ENCODE measurements at places on chromosomes 12 and 14. TPM values are rescaled to one million over a fixed set of nuclear protein-coding genes. Genes with fewer than 3 reads are reported as not detected.

SOAT2 gene
- total RNA-seq = not detected

- DNase-seq = peak; percentile 69
These were observed 10.9 kb upstream of the KRT77 start for GRCh38 chr12:52713960-52714886.

- DNase-seq = no peak
These were observed 44.4 kb upstream of the GSG1 start for GRCh38 chr12:13147688-13148484.

PTGDR gene
- 0.23 TPM for total RNA-seq

All from GM23338 (cell line).